ENCODE measurements at places on chromosomes 13 and 19.

DNA sequence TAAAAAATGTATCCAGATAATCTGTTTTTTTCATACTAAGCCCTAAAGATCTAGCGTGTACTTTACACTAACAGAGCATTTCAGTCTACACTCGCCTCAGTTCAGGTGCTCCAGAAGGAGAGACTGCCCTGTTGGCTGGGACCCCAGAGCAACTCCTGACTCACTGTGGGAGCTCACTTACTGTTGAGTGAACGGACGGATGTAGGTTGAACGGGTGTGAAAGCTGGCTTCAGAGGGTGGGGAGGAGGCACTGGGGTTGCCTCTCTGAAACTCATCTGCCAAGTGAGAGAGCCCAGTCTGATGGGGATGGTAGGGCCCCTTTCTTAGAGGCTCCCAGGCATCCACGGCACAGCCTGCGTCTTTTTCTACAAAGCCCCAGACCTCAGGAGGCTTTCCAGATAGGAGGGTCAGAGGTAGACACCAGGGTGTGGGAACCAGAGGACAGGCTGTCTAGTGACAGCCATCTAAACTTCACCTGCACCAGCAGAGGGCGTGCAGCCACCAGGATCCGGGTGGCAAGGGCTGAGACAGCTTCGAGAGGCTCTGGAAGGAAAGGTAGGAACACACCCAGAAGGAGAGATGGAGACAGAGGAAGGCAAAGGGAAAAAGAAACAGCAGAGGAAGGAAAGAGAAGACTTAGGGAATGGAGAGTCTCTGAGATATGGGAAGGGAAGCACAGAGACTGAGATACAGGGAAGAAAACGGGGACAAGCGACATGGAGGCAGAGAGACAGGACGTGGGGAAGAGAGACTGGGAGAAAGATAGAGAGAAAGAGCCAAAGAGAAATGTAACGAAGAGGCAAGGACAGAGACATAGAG is 3.7 kb downstream of the KASH5 start:
- peak; percentile 59 for DNase-seq

GRCh38 chr19:48363500-48363809 is 285 bp downstream of the TMEM143 start:
- no peak for DNase-seq

DNA sequence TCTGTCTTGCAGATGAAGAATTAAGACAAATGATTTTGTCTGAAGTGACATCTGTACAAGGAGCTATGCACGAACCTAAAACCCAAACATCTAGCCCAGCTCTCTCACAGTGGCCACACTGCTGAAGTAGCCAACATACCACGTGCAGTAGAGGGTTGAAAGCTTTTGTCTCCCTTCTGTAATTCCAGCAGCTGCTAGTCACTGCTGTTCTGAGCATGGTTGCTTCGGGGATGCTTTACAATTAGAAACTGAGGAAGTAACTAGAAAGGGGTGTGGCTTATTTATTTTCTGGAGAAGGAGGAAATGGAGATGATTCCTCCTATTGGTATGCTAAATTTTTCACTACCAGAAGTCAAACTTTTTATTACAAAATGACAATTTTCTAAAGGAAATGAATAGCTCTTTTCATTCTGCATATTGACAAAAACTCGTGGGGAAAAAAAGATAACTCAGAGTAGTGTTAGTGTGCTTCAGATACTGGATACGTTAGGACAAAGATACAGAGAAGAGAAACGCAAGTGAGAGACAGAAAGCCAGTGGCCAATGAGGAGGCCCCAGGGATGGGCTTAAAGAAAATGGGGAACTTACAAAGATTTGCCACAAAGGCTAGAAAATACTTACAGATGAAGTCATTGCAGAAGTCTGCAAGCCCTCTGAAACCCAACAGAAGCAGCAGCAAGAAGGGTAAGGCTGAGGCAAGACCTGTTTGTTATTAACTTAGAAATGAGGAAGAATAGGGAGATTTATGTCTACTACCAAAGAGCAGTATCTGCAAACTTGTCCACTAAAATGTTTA is 192.7 kb upstream of the MIR17HG start:
- no peak for DNase-seq

GRCh38 chr19:16571283-16571682 is 932 bp downstream of the SLC35E1 start:
- no peak for DNase-seq

DNA sequence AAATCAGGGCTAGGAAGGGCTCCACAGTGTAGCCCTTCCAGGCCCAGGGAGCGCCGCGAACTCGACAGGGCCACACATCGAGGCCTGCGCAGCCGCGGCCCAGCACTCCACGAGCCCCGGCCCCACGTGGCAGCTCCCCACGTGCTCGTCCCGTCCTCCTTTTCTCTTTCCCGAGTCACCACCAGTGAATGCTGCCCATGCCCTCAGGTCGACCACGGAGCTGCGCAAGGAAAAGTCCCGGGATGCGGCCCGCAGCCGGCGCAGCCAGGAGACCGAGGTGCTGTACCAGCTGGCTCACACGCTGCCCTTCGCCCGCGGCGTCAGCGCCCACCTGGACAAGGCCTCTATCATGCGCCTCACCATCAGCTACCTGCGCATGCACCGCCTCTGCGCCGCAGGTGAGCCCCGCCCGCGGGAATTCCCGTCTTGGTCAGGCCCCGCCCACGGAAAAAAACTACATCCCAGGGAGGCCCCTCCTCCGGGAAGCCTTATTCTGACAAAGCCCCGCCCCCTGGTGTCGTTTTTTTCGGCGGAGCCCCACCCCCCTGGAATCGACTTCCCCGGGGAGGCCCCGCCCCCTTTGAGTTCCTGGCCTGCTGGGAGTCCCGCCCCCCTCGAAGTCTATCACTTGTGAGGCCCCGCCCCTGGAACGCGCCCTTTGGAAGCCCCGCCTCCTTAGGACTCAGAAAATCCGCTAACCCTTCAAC is 7.0 kb downstream of the HIF3A start:
- DNase-seq, result peak; percentile 48

DNA sequence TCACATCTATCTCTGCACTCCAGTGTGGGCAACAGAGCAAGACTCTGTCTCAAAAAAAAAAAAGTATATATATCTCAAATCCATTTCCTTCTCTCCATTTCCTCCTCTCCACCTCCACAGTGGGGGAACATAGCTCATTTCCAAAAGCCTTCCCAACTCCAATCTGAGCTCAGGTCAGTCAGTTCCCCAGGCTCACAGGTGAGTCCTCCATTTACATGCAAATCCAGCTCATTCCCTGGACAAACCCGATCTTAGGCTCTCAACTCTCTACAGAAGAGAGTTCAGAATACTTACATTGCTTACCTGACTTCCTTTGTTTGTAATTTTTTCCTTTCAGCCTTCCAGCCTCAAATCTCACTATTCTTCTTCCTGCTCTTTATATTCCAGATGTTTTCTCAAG is 518.3 kb downstream of the GPC6 start:
- DNase-seq, result no peak

DNA sequence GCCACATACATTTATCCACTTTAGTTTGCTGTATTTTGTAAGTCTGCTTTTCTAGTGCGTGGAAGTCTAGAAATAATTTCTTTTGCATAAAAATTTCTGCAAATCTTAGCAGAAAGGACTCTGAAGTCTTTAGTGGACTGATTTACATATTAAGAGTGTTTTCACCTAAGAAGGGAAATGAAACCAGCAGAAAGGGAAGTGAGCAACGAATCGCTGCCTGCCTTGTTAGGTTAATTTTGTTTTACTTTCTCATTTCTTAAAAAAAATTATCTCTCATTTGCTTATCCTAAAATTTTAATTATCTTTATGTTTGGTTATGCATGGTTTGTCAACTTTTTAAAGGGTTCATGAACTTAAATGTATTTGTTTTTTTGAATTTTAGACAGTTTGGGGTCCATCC is 767 bp upstream of the GPR18 start:
- no peak for DNase-seq

DNA sequence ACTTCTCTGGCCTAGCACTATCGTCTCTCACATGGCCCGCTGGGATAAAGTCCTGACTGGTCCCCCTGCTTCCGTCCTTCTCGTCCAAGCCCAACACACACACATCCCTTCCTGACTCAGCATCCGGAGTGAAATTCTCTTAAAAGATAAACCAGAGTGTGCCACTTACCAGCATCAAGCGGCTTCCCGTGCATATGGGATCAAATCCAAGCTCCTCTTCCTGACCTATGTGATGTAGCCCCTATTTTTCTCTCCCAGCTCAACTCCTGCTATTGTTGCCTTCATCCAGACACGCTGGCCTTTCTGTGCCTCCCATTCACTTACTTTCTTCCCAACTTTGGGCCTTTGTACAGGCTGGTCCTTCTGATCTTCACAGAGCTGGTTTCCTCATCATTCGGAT is 530.4 kb downstream of the DIAPH3 start:
- DNase-seq, result no peak

GRCh38 chr13:77599351-77599750 is 63.8 kb downstream of the SCEL start:
- DNase-seq, result no peak

- DNase-seq, result peak; percentile 39
These were observed 240.6 kb downstream of the GGACT start for GRCh38 chr13:100347968-100348367.

- DNase-seq, result no peak
These were observed 1146.8 kb downstream of the UQCRFS1 start for GRCh38 chr19:28066161-28066560.

DNA sequence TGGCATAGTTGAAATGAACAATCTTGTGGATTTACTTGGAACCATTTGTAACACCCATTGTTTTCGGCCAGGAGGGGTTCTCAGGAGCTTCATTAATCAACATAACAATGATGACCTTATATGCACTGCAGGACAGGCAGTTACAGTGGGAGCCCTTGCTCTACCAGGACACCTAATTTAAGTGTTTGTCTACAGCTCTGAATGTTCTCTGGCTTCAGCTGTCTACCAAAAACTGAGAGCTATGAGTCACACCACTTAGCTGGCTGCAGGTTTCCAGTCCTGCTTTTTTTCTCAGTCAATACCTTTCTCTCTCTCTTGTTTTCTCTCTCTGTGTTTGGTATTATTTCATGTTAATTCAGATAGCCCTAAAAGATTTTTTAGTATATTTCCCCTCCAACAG is 105.4 kb upstream of the MBNL2 start:
- DNase-seq, result peak; percentile 63

- DNase-seq, result no peak
These were observed 24.7 kb downstream of the ZNF136 start for GRCh38 chr19:12187625-12188024.

DNA sequence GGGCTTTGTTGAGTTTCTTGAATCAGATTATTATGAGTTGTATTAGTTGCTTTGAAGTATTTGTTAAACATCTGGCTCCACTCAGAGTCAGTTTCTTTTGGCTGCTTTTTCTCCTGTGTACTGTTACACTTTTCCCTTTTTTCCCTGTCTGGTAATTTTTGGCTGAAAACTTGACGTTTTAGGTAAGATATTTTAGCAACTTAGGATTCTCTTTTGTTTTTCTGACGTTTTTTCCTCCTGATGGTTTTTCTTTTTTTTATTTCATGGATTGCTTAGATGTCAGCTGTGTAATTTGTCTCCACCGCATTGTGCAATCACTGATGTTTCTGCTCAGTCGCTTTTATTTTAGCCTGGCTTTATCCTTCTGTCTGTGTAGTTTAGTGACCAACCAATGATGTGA is 20.7 kb downstream of the RFC3 start:
- DNase-seq, result no peak

- no peak for DNase-seq
These were observed 484 bp downstream of the ICAM3 start for GRCh38 chr19:10338940-10339339.

GRCh38 chr13:26228096-26228495 is 6.0 kb upstream of the RNF6 start:
- DNase-seq, result no peak

GRCh38 chr19:32339423-32339822 is 6.0 kb upstream of the ZNF507 start:
- no peak for DNase-seq

- DNase-seq, result no peak
These were observed 73.3 kb downstream of the SLC7A1 start for GRCh38 chr13:29522044-29522685.

DNA sequence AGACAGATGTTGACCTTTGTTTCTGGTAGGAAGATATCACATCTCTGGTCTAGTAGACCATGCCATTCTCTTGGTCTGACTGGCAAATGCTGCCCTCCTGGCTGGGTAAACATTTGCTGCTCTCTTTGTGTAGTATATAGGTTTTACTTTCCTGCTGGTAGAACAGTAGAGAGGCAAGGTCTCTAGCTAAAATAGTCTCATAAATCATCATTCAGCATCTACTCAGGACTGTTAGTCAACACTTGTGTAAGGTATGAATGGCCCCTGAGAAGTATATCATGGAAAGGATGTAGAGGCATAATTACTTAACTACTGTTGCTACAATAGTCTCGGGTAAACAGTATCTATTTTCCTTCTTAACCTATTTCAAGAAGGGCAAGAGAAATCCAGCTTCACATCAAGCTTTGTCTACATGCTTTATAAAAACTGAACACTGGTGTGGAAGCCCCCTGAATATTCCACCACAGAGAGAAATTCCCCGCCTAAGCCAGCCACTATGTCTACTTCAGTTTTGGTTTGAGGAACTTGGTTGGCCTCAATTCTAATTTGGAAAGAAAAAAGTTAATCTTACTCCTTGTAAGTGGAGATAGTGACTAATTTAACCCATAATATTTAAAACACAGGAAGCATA is 18.4 kb upstream of the MYCBP2 start:
- DNase-seq, result peak; percentile 39

DNA sequence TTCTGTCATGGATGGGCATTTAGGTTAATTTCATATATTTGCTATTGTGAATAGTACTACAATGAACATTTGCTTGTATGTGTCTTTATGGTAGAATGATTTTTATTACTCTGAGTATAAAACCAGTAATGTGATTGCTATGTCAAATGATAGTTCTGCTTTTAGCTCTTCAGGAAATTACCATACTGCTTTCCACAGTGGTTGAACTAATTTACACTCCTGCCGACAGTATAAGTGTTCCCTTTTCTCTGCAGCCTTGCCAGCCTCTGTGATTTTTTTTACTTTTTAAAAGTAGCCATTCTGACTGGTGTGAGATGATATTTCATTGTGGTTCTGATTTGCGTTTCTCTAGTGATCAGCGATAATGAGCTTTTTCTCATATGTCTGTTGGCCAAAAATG is 6.5 kb downstream of the SIGLEC7 start:
- no peak for DNase-seq

GRCh38 chr19:3249408-3249807 is 24.9 kb downstream of the CELF5 start:
- no peak for DNase-seq

GRCh38 chr13:99004978-99005377 is 27.1 kb upstream of the DOCK9 start:
- no peak for DNase-seq

- no peak for DNase-seq
These were observed 26.8 kb downstream of the COG6 start for GRCh38 chr13:39682310-39682709.

DNA sequence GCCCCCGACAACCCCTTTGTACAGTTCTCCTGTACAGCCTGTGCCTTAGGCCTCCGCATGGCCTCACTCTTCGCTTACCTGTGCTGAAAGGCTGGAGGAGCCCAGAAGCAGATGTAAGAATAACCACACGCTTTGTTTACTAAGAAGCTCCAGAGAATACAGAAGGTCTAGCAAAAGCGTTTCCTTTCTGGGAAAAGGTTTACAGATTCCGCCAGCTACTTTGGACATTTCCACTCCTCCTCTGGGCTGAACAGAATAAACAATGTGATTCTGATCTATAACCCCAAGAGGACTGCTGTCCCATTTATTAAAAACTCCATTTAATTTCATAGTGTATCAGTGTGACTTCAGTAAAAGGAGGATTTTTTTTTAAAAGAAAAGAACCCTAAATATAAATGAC is 339.2 kb downstream of the DNAJC15 start:
- DNase-seq, result no peak

- DNase-seq, result peak; percentile 61
These were observed 64.9 kb downstream of the KL start for GRCh38 chr13:33080972-33081590.

Data from bronchial epithelial cell (primary cell).